Suppressor macrophage (primary cell): ENCODE measurements at places on chromosomes 12 and 14.

GRCh38 chr12:57230381-57231155 is 1.1 kb downstream of the SHMT2 start:
- no peak for DNase-seq

DNA sequence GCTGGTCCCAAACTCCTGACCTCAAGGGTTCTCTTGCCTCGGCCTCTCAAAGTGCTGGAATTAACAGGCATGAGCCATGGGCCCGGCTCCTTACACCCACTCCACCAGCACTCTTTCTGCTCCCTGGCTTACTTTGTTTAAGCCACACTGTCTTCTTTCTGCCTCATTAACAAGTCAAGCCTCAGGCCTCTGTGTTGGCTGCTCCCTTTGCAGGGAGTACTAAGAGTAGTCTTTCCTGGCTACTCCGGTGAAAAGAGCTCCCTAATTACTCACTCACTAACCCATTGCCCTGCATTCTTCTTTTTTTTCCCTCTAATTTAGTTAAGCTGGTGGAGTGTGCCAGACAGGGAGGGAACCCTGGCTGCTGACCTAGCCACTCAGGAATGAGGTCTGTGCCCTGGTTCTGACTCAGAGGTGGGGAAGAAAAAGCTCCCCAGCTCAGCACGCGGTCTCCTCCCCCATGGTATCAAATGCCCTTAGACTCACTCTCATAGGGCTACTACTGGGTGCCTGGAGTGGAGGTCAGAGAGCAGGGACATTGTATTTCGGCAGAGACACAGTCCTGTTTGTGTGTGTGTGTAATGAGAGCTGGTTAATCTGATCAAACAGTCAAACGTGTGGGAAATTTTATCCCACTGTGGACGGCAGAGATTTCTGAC is 19.8 kb downstream of the GALNT6 start:
- peak; percentile 88 for DNase-seq

DNA sequence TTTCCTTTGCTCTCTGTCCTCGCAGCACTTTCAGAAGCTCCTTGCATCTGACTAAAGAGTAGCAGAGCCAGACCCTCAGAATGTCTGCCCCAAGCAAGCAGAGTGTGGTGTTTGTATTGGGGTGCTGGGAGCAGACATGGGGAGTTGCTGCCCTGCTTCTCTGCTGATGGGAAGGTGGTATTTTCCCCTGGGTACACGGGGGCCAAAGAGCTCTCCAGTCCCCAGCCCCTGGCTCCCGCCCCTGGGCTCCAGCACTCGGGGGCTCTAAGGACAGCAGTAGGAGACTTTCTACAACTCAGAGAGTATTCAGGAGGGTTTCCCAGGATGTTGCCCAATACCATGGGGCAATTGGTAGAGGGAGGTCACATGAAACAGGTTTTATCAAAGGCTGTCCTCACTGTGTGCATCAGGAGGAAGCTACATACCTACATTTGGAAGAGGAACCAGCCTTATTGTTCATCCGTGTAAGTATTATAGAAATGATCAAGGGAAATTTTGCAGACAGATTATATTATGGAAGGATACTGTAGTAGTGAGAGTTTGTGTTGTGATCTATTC is 50.3 kb downstream of the DAD1 start:
- no peak for DNase-seq

GRCh38 chr14:93081876-93082570 is 33.7 kb downstream of the ITPK1 start:
- DNase-seq, result no peak

GRCh38 chr14:90191154-90191553 is 65.2 kb upstream of the PSMC1 start:
- DNase-seq, result no peak

- no peak for DNase-seq
These were observed 47.1 kb upstream of the ATXN7L3B start for GRCh38 chr12:74490390-74491064.

DNA sequence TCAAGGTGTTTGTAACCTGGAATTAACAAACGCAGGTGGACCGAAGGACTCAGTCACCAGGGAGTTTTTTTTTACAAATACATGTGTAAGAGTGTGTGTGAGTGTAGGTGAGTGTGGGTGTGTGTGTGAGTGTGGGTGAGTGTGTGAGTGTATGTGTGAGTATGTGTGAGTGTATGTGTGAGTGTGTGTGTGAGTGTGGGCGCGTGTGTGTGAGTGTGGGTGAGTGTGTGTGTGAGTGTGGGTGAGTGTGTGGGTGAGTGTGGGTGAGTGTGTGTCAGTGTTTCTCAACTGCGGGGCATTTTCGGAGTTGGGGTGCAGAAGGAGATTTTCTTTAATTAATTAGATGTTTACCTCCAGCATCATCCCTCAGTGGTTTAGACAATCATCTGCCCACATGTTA is 1178.8 kb downstream of the VRK1 start:
- DNase-seq, result no peak

DNA sequence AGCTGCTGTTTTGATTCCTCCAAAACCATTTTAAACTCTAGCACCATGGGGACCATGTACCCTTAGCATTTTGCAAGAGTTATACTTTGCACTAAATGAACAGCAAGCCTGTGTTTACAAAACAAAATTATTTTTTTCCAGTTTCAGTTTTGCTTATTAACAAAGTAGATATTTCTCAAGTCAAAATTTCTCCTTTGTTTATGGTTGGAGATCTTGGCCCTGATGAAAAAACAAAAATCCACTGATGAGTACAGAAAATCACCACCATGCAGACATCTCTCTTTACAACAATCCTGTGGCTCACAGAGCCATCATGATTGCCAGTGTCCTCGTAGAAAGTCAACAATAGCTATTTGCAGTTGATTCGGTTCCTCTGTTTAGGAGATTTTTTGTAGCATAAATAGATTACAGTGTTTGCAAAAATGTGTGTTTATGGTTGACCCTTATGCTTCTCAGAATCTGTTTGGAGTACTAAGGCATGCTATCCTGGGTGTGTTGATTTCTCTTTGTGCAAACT is 201.1 kb upstream of the NUDT4 start:
- DNase-seq, result no peak

GRCh38 chr12:89461190-89461589 is 63.4 kb downstream of the GALNT4 start:
- DNase-seq, result peak; percentile 52

GRCh38 chr14:23285530-23286019 is 357 bp downstream of the HOMEZ start:
- DNase-seq, result no peak

GRCh38 chr12:12701457-12701856 is 5.5 kb upstream of the GPR19 start:
- no peak for DNase-seq

GRCh38 chr14:44736326-44736725 is 225.4 kb downstream of the KLHL28 start:
- DNase-seq, result no peak

GRCh38 chr12:77919450-77919849 is 88.8 kb downstream of the NAV3 start:
- DNase-seq, result no peak

DNA sequence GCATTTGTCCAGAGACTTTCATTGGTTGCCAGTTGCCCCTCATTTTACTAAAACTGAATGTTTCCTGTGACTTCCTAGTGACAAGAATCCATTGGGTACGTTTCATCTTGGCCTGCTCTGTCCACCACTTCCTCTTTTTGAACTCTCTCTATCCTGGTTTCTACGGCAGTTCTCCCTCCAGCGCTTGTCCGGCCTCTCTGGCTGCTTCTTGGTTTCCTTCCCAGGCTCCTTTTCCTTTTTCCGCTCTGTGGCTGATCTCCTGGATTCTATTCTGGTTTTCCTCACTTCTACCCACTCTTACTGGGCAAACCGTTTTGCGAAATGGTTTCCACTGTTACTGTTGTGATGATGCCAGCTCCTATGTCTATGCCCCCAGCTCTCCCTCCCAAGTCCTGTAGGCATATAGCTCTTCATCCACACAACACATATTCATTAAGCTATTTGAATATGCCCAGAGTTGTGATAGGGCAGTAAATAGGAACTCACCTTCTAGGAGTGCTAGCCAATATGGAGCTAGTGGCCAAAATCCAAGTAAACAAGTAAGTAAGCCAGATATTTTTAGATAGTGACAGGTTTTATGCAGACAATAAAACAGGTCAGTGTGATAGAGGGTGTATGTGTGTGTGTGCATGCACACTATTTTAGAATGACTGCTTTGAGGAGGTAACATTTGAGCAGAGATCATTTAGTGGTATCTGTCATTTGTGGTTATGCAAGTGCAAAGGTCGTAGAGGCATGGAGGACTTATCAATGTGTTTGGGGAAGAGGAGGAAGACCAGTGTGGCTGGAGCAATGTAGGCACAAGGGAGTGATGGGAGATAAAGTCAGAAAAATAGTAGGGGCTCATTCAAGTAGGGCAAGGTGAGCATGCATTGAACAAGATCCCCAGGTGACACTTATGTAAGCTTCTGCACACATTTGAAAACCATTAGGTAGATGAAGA is 27.9 kb upstream of the CTDSP2 start:
- peak; percentile 64 for DNase-seq

- no peak for DNase-seq
These were observed 398.9 kb downstream of the EGLN3 start for GRCh38 chr14:33551963-33552362.

GRCh38 chr14:93536945-93537344 is 106.2 kb downstream of the UNC79 start:
- peak; percentile 26 for DNase-seq

GRCh38 chr12:57518176-57518919 is 2.0 kb downstream of the DDIT3 start:
- DNase-seq, result peak; percentile 25

DNA sequence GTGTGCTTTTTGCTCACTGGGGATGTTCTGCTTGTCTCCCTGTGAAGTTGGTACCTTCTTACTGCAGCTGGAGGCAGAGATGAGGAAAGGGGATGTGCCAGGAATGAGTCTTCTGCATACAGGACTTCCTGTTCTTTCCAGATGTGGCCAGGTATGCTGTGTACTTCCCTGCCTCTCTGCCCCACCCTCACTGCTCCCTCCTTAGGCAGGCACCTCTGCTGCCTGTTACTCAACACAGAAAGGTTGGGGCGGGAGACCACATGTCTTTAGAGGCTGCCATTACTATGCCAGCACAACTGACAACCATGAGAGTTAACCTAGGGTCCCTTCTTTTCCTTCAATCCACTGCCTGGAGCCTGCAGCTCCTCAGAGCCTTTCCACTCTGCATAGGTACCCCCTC is 2.0 kb upstream of the OAS3 start:
- DNase-seq, result no peak

DNA sequence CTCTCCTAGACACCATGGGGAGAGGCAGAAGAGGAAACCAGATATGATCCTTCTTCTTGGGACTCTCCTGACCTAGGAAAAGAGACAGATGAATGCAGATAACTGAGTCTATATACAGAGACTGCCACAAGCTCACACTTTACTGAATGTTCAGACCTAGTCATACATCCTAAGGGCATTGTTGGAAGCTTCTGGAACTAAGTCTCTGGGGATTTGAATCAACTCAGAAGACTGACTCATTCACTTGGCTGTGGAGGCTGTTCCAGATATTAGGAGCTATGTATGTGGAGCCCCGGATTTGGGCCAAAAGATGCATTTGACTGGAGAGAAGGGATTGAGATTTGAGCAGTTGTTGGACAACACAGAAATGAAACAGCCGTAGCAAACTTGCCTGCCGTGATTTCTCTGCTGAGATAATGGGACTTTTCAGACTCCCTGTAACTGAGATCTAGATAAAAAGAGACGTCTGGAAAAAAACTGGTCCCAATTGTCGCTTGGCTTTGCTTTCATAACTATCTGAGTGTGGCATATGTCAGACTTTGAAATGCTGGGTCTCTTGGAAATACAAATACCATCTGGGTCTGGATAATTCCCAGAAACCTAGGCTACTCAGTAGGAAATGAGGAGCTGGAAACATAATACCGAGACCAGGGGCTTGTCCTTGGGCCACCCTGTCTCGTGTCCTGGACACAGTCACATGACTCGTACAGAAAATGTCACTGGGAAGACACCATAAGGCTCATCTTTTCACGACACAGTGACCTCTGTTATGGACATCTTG is 396.8 kb downstream of the NUAK1 start:
- DNase-seq, result no peak

GRCh38 chr14:33642691-33643244 is 308.1 kb downstream of the EGLN3 start:
- no peak for DNase-seq

GRCh38 chr12:117212563-117213190 is 22.4 kb upstream of the FBXO21 start:
- DNase-seq, result peak; percentile 79

GRCh38 chr12:43978556-43978955 is 142.7 kb downstream of the TMEM117 start:
- DNase-seq, result no peak

DNA sequence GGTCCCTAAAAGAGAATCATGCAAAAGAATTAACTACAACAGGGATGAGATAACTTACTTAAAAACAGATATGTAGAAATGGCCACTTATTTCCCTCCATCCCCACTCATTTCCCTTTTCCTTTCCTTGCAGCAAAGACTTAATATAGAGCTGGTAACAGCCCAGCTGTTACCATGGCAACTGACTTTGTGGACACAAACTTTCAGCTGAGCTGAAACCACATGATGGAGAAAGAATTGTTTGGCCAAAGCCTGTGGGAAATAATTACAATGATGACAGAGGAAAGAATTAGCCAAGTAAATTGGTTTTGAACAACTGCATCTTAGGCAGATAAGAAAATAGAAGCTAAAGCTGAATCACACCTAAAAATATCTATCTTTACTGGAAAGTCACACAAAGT is 364.9 kb downstream of the GALC start:
- DNase-seq, result peak; percentile 9

DNA sequence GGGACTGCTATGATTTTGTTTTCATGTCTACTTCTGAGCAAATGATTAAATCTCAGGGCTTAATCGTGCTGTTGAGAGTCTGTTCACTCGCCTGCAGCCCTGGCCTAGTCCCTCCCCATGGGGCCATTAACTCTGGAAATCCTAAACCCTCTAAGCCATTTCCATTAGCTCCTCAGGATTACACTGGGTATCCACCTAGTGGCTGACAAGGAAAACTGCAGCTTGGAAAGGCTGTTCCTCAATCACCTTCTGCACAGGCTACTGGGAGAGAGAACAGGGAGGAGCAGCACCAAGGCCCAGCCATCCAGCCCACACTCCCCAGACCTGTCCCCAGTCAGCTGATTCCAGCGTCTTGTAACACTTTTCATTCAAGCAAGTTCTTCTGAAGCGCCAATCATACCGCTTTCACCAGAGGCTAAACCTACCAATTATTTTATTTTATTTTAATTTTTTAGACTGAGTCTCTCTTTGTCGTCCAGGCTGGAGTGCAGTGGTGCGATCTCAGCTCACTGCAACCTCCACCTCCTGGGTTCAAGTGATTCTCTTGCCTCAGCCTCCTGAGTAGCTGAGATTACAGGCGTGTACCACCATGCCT is 48.7 kb downstream of the NEUROD4 start:
- peak; percentile 87 for DNase-seq

GRCh38 chr14:101236496-101237251 is 324.6 kb upstream of the DIO3 start:
- DNase-seq, result no peak

- DNase-seq, result no peak
These were observed 26.8 kb downstream of the CEP170B start for GRCh38 chr14:104891664-104892530.

- peak; percentile 94 for DNase-seq
These were observed 71.2 kb downstream of the VCPKMT start for GRCh38 chr14:50045039-50045711.
